Activated CD8-positive, alpha-beta T cell treated with anti-CD3 and anti-CD28 coated beads for 36 hours (primary cell): ENCODE measurements at places on chromosomes 6 and 20. TPM values are rescaled to one million over a fixed set of nuclear protein-coding genes. Genes with fewer than 3 reads are reported as not detected.

Gene PKIG
- 4.8 TPM for total RNA-seq

Gene SLA2
- 53.5 TPM for total RNA-seq

Gene HSD17B8
- total RNA-seq: 40.6 TPM

Gene TRIM40
- total RNA-seq: not detected

Gene CTAGE9
- total RNA-seq: not detected

Gene PTK6
- total RNA-seq: 0.18 TPM

Gene C4B
- total RNA-seq: 2.7 TPM

Gene TUBB2B
- 0.67 TPM for total RNA-seq

Gene KCNQ2
- not detected for total RNA-seq

Gene PPP2R5D
- total RNA-seq: 47.5 TPM

Gene DSP
- total RNA-seq: 0.07 TPM

Gene SOX4
- 1.6 TPM for total RNA-seq

Gene RSPO3
- not detected for total RNA-seq

Gene COL9A1
- not detected for total RNA-seq

Gene LCA5
- not detected for total RNA-seq

Gene RIMS1
- not detected for total RNA-seq

Gene COQ3
- 20.8 TPM for total RNA-seq

Gene BPIFA1
- not detected for total RNA-seq

Gene PPP1R3G
- 0.16 TPM for total RNA-seq

Gene NKX2-4
- total RNA-seq: not detected

Gene SIM1
- not detected for total RNA-seq

Gene LTV1
- total RNA-seq: 30.9 TPM

Gene TSPO2
- not detected for total RNA-seq

Gene PAK1IP1
- total RNA-seq: 34.2 TPM

Gene DDO
- not detected for total RNA-seq

Gene SLC32A1
- total RNA-seq: not detected

Gene DLL1
- 1.9 TPM for total RNA-seq

Gene ARHGAP40
- total RNA-seq: not detected

Gene TREML2
- total RNA-seq: 6.9 TPM

Gene C20orf141
- not detected for total RNA-seq

Gene F13A1
- not detected for total RNA-seq

Gene FAM162B
- not detected for total RNA-seq

Gene MEP1A
- not detected for total RNA-seq

Gene SAMD3
- 6.4 TPM for total RNA-seq

Gene OXT
- total RNA-seq: not detected

Gene EYS
- not detected for total RNA-seq

Gene NNAT
- not detected for total RNA-seq

Gene ASIP
- not detected for total RNA-seq

Gene PLCB1
- total RNA-seq: 3.6 TPM

Gene RFX6
- not detected for total RNA-seq

Gene KCNK5
- 25.9 TPM for total RNA-seq

Gene ZNF165
- total RNA-seq: 3.6 TPM

Gene EYA4
- not detected for total RNA-seq

Gene RWDD2A
- total RNA-seq: 1.6 TPM

Gene RPP40
- total RNA-seq: 11.1 TPM

Gene TNFRSF6B
- not detected for total RNA-seq

Gene KCNQ5
- 14.6 TPM for total RNA-seq

Gene ZBTB46
- total RNA-seq: 0.38 TPM

Gene RAB32
- not detected for total RNA-seq

Gene OPN5
- not detected for total RNA-seq

Gene SLC35D3
- not detected for total RNA-seq

Gene TRAPPC3L
- not detected for total RNA-seq

Gene BHLHE23
- total RNA-seq: not detected

Gene NANP
- total RNA-seq: 8.0 TPM

Gene MMP24
- not detected for total RNA-seq

Gene DYNLT2
- total RNA-seq: 2.2 TPM

Gene MOCS3
- total RNA-seq: 4.6 TPM

Gene BMP7
- not detected for total RNA-seq

Gene SLC24A3
- not detected for total RNA-seq
